ENCODE measurements at places on chromosomes 6 and 20.
A peak's percentile ranks its signal among the peaks of the same experiment; 100 is the strongest.

DNA sequence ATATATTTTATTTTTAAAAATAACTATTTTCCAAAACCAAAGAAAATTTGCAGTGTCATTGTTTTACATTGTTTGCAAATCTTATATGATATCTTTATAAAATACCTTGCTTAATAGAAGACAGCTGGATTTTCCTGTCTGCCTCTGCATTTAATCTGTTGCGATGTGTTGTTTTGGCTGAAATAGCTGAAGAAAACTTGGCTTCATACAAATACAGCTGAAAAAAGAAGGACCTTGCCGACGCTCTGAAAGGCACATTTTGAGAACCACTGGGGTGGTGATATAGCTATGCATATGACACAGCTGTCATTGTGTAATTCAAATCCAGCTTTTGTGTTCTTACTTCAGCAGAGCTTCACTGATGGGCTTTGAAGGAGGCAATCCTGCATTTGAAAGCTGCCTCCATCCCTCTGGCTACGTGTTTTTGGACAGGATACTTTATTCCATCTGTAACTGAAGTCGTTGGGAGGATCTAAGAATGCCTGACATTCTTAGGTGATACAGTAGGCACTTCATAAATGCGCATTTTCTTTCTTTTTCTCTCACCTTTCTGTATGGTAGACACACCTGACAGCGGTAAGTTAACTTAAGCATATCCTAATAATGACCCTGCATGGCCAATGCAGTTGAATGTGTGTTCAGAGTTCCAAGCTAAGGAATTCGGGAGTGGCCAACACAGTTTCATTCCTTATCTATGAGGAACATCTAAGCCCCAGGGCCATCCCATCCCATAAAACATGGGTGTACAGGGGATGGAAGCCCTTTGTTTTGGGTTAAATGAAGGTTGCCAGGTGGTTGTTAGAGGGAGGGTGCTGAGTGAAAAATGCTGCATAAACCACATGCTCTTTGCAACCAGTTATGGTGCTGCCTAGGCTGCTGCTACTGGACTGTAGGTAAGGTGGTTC lies 213.0 kb downstream of the TFAP2A start:
- no peak for DNase-seq

DNA sequence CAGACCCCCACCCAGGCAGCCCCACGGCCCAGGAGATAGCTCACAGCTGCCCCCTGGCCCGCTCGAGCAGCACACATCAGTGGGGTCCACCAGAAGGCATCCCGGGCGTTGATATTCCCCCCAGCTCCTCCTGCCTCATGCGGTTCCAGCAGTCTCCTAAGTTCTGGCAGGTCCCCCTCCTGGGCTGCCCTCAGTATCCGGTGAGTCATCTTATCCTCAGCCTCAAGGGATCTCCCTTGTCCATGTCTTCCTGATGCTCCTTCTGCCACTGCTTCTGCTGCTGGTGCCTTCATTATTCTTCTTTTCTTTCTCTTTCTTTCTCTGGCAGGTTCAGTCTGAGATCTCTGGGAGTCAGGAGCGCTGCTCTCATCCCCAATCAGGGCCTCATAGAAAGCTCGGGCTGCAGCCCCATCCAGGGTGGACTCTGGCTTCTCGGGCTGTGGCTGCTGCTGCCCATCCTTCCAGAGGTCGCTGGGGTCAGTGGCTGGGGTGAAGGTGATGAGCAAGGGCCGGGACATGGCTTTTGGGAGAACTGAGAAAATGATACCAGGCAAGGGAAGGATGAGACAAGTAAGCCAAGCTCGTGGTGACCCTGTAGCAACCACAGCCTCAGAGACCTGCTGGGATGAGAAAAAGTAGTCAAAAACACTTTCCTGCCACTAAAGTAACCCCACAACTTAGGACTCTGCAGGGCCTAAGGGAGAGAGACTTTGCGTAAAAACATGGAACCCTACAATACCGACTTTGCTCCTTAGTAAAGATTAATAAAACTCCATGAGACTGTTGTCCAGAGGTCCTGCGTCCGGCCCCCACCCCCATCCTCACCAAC lies 622 bp downstream of the GPANK1 start:
- peak; percentile 56 for DNase-seq

DNA sequence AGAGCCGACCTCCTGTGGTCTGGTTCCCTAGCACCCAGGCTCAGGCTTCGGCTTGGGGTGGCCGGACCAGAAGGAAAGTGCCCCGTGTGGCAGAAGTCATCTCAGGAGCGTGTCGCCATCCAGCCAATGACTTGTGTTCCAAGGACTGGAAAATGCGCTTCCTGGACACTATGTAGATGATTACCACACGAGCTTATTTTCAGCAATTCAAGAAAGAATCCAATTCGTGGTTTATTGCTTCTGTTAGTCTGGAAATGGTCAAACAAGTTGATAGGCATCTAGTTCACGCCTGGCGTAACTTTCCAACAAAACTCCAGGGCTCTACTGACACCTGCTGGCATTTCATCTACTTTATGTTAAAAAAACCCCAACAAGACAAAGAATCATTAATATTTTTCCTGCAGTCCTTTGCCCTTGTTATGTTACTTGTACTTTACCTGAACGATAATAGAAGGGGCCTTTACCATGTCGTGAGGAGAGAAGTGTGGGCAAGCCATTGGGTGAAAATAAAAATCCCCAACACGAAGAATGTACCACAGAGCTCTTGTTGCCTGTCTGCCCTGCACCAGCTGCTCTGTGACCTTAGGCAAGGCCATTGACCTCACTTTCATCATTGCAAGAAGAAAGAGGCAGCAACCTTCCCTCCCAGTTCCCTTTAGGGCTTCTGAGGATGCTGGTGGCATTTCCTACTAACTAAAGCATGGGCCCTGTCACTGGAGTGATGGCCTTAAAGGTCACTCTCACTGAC lies 154.7 kb upstream of the LAMP5 start:
- peak; percentile 8 for DNase-seq

- DNase-seq: no peak
Observed at GRCh38 chr6:53543359-53544216, 1.3 kb downstream of the GCLC start.

DNA sequence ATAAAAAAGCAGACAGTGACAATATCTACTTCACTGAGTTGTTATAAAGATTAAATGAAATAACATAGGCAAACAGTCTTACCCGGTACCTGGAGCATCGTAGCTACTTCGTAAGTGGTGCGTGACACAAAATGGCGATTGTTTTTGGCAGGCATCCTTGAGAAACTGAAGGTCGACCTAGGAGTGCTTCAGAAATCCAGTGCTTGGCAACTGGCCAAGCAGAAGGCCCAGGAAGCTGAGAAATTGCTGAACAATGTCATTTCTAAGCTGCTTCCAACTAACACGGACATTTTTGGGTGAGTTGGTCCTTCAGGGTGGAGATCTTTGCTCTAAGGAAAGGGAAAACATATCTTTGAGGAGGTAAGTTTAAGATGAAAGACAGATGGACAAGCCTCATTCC lies 4.8 kb downstream of the BPIFA2 start:
- no peak for DNase-seq

DNA sequence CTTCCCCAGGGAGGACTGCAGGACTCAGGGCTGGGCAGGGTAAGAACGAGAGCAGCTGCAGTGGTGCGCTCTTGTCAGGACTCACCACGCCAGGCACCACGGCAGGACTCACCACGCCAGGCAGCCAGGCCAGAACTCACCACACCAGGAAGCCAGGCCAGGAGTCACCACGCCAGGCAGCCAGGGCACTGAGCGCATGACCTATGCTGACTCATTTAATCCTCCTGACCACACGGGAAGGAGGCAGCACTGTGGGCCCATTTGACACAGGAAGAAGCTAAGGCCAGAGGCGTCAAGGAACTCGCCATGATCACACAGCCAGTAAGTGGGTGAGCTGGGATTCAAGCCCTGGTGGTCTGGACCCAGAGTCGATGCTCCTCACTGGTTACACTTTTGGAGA lies 189.3 kb downstream of the PREX1 start:
- DNase-seq: no peak

DNA sequence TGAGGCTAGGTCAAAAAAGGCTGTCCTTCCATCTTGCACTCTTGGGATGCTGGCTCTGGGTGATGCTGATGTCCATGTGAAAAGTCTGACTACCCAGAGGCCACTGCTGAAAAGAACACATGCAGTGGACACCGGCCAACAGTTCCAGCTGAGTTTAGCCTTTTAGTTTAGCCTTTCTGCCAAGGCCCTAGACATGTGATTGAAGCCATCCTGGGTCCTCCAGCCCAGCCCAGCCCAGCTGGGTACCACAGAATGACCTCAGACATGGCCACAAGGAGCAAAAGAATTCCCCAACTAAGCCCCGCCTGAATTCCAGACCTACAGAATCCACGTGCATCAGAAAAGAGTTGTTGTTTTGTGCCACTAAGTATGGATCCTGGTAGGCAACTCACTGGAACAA lies 17.4 kb downstream of the PIGT start:
- DNase-seq: no peak

GRCh38 chr20:37828684-37829083 lies 74.2 kb upstream of the VSTM2L start:
- DNase-seq: no peak

DNA sequence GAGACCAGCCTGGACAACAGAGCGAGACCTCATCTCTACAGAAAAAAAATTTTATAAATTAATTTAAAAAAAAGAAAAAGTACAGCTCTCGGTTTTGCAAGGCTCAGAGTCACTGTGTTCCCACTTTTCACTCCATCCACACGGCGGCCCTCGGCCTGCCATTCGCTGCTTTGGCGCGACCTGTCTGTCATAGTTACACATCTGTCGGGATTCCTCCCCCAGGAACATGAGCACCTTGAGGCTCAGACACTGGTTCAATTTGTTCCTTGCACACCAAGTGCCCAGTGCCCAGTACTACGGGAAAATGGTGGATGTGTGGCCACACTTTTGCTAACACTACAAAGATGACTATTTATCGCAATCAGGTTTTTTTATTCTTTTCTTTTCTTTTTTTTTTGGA lies 8.4 kb downstream of the CTSZ start:
- no peak for DNase-seq

DNA sequence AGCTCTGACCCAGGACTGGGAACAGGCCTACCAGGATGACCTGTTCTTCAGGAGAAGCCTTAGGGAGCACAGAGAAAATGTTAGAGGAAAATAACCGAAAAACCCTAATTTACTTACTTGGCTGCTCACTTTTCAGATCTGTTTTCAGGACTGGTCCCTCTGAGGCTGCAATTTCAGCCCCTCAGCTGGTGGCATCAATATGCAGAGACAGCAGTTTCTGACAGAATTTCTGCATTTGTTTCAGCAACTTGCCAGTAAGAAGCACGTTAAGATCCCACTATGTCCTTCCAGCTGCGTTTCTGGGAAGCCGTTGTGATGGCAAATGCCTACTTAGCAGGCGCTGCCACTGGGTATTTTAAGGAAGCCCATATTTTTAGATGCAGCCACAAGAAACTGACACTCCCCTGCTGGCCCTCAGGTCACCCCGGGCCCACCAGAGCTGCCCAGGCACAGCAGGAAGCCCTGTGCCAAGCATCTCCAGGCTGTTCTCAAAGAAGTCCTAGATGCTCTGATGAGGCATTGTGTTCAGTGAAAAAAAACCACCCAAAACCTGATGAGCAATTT lies 7.5 kb downstream of the YTHDF1 start:
- DNase-seq: no peak

GRCh38 chr6:167528976-167529375 lies 204.1 kb downstream of the TTLL2 start:
- DNase-seq: no peak

DNA sequence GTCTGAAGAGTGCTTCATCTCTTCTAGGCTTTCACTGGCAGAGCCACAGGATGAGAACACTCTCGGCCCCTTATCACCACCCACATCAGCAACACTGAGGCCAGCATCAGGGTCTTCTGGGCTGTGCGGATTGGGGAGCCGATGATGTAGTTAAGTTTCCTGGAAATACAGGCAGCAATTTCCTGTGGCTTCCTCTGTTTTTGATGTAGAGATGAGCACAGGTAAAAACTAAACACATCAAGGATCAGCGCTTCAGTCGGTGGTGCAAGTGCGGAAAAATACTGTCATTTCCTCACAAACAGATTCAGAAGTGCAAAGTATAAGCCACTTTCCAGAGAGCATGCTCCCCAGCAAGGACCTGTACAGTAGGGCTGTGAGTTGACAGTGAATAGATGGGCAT lies 62.6 kb downstream of the BACH2 start:
- no peak for DNase-seq

GRCh38 chr6:54029187-54029586 lies 82.1 kb upstream of the MLIP start:
- DNase-seq: no peak

GRCh38 chr6:147909640-147910039 lies 401.1 kb downstream of the SAMD5 start:
- no peak for DNase-seq

DNA sequence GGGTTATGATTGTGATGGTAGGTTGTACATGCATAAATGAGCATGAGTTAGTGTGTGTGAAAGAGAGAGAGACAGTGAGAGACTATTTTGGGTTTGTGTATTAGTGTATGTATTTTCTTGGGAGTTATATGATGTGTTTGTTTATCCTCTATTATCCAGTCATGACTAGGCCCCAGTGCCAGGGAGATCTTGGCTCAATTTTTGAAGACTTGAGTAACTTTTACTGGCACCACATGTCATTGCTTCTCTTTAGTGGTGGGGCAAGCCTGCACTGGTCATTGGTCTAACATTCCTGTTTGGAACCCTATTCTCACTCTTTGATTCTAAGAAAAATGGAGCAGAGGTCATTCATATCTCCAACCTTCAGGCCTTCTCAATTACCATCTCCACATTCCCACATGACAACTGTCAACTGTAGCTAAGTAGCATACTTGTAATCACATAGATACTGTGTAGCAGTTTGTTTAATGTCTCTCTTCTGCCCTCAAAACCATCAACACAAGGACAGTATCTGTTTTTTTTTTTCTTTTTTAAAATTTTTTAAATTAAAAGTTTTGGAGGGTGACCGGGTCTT lies 8.8 kb downstream of the L3MBTL1 start:
- no peak for DNase-seq

DNA sequence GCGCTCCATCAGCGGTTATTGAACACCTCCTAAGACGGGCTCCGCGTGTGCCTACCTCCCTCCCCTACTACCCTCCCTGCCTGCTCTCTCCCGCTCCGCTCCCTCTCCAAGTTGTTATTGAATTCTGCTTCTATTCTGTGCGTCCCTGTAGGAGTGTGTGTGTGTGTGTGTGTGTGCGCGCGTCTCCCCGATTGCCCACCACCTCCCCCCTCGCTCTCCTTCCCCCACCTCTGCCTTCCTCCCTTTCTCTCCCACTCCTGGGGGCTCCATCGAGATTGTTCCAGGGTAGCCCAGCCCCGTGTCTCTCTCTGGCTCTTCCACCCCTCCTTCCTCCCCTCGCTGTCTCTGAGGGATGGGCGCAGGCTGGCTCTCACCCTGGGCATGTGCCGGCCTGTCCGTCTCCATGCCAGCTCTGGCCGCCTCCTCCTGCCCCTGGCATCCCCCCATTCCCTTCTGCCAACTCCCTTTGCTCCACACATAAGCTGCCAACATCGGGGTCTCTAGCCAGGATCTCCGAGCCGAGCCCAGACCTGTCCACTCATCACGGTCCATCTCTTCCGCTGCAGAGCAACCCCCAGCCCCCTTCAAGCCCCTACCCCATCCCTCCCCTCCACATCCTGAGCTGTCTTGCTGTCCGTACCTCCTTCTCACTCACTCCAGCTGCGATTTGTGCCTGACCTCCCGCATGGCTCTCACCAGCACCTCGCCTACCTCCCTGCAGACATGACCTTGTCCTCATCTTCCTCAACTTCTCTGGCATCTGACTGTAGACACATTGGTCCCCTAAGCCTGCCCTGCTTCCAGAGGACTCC lies 68.5 kb downstream of the SRC start:
- DNase-seq: no peak
